Stimulated activated CD4-positive, alpha-beta T cell treated with anti-CD3 and anti-CD28 coated beads, Interleukin-1b, Interleukin-23, amount 100 ng/mL, for 4 hours (primary cell): ENCODE measurements at places on chromosomes 2 and 18.
A peak's percentile ranks its signal among the peaks of the same experiment; 100 is the strongest.

DNA sequence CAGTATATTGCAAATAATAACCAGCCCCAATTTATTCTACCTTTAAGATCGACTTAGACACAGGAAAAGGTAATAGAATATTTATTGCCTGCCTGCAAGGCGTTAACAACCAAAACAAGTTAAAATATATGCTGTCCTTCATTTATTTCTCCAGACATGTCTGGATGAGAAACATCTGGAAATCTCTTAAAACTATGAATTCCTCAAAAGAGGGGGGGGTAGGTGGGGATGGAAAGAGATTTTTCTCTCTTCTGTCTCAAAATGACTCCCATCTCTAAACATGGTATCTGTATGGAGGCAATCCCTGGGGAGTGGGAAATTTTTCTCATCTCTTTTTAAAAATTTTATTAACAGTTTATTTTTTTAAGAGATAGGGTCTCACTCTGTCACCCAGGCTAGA is 113.0 kb downstream of the CDH2 start:
- no peak for DNase-seq

DNA sequence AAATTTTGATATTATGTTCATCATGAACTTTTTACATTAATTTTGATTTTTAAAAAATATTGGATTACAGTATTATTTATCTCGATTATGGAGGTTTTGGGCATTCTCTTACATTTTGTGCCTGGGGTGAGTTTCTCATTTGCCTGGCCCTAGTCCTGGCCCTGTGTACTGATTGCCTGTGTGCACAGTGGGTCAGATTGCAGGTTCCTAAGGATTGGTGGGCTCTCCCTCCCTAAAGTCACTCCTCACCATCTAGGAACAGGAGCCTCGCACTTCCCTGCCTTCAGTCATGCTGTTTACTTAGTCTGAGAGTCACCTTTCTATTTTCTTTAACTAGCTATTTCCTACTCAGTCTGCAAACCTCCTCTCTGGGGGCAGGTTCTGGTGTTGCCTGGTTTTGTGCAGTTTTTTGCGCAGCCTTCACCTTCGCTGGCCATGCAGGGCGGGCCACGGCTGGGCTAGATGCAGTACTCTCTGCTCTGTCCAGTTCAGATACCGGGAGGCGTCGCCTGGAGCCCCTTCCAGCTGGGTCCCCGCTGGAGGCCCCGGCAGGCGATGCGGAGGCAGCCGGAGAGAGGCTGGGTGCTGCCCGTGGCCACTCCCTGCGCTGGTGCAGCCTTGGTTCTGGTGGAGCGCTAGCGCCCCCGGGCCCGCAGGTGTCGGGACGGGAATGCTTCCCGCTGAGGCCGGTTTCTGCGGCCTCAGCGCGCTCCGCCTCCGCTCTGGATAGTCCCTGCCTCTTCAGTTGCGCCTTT is 23.3 kb upstream of the MC5R start:
- peak; percentile 34 for DNase-seq

GRCh38 chr2:141911485-141912066 is 219.2 kb downstream of the LRP1B start:
- no peak for DNase-seq

GRCh38 chr2:227368574-227368973 is 10.5 kb downstream of the TM4SF20 start:
- DNase-seq, result no peak

DNA sequence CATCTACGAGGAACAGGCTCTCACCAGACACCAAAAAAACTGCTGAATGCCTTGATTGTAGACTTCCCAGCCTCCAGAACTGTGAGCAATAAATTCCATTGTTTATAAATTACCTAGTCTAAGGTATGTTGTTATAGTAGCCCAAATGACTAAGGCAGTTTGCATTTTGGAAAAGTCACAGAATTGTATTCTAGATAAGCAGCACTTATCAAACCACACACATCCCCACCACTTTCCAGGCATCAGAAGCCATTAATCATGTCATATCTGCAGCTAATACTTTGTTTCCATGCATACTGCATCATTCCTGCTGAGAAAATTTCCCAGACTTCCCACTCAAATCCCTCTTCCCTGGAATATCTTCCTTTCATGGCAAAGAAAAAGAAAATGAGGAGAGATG is 187.2 kb downstream of the INO80D start:
- DNase-seq, result no peak

GRCh38 chr2:169114056-169114455 is 44.7 kb downstream of the DHRS9 start:
- no peak for DNase-seq

- no peak for DNase-seq
Observed at GRCh38 chr2:98505971-98506664, 61.5 kb downstream of the INPP4A start.

- no peak for DNase-seq
Observed at GRCh38 chr2:24881623-24882022, 38.4 kb downstream of the ADCY3 start.

DNA sequence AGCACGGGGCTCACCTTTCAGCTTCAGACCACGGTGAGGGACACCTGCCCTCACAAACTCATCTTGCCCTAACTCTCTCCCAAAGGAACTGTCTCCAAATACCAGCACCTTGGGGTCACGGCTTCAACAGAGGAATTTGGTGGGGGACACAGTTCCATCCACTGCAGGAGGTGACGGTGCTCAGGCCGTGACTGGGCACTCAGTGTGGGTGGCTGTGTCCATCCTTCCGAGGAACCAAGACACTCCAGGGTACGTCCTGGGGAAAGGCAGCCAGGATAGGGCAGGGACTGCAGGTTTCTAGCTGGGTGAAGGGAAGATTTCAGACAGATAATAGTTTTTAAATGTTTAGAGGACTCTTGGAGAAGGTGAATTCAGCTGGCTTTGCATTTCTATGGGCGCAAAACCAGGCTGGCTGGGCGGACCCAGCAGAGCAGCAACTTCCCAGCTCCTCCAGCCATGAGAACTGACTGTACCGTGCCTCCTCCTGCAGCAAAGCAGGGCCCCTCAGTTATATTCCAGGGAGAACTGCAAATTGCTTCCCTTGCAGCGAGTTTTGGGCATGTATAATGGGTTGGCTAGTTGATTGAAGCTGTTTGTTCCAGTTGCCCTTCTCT is 23.9 kb upstream of the ALLC start:
- DNase-seq, result no peak

- DNase-seq, result no peak
Observed at GRCh38 chr2:178385595-178386148, 65.3 kb downstream of the PRKRA start.

- DNase-seq, result no peak
Observed at GRCh38 chr2:201233812-201234662, 26.3 kb upstream of the CASP8 start.

DNA sequence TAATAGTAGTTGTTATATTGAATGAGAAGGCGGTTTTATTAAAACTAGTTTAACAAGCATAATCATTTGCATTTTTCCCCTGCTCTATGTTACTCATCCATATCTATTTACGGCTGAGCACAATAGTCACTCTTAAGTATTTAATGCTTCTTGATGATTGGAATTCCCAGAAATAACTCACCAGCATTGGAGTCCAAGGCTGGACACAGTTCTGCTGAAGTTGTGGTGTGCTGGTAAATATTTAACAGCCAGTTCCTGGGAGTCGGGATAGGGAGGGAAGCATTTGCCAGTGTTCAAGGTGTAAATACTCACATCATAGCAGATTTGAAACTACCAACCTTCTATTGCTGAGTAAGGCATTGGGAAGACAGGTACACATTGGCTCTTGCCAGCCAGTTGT is 315.1 kb downstream of the MTX2 start:
- DNase-seq, result no peak

DNA sequence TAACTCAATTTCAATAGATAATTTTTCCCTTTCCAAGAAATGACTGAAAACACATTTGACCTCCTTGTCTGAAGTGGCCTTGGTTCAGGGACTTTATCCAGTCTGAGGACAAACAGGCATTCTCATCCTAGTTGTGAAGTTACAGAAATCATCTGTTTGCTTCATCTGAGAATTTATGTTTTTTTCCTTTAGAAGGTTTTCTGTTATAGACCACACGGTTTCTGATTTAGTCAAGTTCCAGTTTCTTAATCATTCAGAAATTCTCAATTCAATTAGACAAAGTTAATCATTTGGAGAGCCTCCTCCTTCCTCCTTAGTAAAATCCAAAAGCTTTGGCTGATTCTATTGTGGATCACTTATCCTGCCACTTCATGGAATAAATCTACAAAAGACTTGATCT is 60.9 kb downstream of the ICOS start:
- no peak for DNase-seq

DNA sequence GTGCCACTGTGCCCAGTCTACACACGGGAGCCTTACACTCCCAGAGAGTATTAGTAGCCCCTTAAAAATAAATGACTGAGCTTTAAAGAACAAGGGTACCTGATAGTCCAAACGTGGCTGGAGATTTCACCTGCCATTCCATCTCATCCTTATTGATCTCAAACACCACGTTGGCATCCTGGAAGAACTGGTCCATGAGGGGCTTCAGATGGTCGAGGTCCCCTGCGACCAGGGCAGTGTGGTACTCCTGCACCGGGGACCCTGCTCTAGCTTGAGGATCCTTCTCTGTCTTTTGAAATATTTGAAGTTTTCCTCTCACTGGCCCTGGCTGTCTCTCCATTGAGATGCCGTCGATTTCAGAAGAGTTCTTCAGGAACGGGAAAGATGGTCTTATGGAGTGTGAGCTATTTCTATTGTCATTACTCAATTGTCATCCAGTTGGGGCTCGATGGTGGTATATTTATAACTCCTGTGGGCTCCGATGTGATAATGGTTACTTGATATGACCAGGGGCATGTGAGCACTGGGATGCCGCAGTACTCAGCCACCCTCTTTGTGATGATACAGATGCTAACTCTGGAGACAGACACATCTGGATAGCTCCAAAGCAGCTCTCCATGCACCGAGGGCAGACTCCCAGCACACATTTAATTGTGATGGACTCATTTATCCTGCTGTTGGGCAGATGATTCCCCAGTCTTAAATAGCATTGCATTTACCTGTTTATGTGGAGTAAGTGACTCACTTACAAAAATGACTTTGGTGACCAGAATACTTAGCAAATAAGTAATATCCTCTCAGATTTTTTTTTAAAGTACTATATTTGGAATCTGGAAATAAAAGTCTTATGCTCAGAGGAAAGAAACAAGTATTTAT is 22.8 kb downstream of the ASB18 start:
- no peak for DNase-seq

- no peak for DNase-seq
Observed at GRCh38 chr2:219661197-219661954, 33.9 kb downstream of the SLC4A3 start.

- DNase-seq, result no peak
Observed at GRCh38 chr18:67672155-67672554, 155.6 kb upstream of the DSEL start.
